Left ventricle myocardium superior (tissue), 1 donor: ENCODE measurements at places on chromosomes 12 and 14. TPM values are rescaled to one million over a fixed set of nuclear protein-coding genes. Genes with fewer than 3 reads are reported as not detected.

The GTF2A1 gene
- total RNA-seq = 18.9 TPM

- no peak for DNase-seq
Measured at GRCh38 chr12:129109174-129110001, 256.1 kb downstream of the GLT1D1 start.

- DNase-seq = no peak
Measured at GRCh38 chr14:74671789-74672188, 41.1 kb downstream of the AREL1 start.

The AQP6 gene
- total RNA-seq = not detected

DNA sequence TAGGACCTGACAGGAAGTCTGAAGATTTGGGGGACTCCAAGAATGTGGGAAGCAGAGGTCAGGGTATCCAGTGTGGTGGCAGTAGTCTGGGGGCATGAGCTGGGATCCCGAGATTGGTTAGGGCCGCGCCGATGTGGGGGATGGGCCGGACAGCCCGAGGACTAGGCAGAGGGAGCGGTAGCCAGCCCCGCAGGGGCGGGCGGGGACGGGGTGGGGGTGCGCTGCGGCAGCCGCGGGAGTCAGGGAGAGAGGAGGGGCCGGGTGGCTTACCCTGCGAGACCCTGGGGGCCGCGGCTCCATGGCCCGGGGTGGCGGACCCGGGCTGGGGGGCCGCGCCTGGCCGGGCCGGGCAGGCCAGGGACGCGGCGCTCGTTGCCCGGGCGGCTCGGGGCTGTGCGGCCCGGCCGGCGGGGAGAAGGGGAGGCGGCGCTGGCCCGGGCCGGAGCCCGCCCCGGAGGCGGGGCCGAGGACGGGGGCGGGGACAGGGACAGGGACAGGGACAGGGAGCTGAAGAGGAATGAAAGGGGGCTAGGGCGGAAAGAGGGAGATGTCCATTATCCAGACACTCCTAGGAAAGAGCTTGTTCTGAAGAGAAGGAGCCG is 5.6 kb downstream of the ZNF385A start:
- DNase-seq = peak; percentile 87

- no peak for DNase-seq
Measured at GRCh38 chr12:111178181-111179081, 190.5 kb downstream of the PHETA1 start.

DNA sequence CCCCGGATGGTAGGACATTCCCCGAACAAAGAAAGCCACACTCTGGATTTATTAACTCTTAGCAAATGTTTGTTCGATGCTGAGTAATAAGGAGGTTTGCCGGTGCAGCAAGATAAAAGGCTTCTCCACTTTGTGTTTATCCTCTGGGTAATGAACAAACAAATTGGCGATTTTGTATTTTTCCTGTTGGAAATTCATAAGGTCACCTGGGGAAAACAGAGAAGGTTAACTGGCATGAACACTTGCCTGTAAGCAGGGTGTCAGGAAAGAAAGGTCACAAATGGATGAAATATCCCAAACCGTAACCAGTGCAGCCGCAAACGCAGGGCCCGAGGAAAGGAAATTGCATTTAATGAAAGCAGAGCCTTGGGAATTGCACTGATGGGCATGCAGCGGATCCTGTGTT is 132.8 kb downstream of the RMST start:
- DNase-seq = no peak

DNA sequence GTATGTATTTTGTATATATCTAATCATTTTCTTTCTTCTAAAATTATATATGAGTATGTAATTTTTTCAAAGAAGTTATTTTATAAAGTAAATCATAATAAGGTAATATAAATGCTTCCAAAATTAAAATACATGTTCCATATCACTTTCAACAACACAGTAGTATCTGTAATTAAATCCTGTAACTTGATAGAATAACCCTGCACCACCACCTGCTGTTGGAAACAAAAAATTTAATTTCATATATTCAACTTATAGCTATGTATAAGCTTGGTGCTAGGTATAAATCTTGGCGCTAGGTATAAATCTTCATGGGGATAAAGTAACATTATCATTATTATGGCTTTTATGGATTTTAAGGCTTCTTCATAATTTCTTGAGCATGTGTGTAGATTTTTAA is 149.7 kb upstream of the DCN start:
- DNase-seq = no peak

DNA sequence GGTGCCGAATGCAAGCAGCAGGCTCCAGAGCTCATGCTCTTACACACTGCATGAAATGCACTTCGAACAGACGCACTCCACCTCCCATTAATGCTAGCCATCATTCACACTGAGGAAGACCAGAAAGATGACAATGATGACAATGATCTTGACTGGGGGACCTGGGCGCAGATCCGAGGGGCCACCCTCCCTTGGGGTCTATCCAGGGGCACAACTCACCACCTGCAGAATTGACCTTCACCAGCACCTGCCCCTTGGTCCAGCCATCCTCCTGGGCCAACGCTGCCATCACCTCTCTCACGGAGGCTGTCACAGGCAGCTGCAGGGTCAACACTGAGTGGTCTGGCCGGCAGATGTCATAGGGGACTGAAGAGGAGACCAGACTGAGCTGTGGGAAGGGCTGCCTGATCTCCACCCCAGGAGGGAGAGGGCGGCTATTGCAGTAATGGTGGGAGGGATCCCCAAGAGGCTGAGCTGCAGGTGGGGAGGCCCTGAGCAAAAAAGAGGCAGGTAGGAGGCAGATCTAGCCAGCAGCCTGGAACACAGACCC is 15.3 kb downstream of the RAPGEF3 start:
- no peak for DNase-seq

The C12orf54 gene
- not detected for total RNA-seq

- no peak for DNase-seq
Measured at GRCh38 chr14:54890788-54891187, 11.8 kb downstream of the GCH1 start.

The SRRM4 gene
- 0.42 TPM for total RNA-seq

DNA sequence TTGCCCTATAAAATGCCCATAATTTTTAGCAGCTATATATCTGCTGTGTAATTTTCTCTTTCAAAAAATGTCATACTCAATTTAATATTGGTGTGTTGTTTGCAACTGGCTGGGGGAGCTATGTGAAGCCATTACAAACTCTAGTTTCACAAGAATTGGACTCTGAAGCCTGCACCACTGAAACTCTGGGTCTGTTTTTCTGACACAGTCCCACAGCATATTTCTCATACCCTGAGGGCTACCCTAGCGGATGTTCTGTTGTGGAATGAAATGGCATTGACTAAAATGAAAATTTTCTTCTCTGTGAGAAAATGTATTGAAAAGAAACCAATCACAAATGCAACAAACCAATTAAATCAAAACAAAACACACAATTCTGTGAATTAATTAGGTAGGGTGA is 284.6 kb upstream of the NPAS3 start:
- no peak for DNase-seq

The CLEC4C gene
- total RNA-seq = not detected

The NID2 gene
- 41.3 TPM for total RNA-seq

DNA sequence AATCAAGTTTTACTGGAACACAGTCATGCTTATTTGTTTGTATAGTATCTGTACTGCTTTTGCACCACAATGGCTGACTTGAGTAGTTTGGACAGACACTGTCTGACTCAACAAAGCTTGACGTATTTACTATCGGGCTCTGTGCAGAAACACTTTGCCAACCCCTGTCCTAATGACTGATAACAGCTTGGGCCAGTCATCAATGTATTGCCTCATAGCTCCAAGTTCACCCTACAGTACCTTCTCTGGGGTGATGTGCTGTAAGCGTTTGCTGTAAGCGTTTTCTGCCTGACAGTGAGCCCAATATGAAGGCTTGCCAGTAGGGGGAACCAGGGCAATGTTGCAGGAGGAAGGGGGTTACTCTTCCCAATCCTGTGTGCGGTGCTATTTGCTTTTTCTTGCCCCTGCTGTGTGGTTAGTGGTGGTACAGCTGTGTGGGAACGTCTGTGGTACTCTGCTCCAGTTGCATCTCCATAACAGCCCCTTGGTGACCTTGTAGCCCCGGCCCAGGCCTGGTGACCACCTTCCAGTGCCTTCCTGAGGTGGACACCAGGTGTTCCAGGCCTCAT is 5.4 kb upstream of the CCDC177 start:
- no peak for DNase-seq

GRCh38 chr12:785706-786105 is 33.3 kb downstream of the WNK1 start:
- DNase-seq = no peak
